AG08395 (cell line): ENCODE measurements at places on chromosomes 5 and 9.

DNA sequence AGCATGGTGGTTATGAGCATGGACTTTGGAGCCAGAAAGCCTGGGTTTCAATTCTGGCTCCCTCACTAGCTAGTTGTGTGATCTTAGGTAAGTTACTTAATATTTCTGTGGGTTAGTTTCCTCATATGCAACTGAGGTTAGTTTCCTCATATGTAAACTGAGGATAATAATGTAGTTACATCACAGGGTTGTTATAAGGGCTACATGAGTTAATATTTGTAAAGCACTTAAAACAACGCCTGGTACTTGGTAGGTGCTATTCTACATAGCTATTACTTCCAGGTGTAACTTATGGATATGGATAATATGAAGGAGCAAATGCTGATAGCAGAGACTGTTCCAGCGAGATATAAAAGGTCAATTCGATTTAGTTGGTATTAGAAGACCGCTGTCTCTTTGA is 69.4 kb upstream of the POU5F2 start:
- no peak for DNase-seq

DNA sequence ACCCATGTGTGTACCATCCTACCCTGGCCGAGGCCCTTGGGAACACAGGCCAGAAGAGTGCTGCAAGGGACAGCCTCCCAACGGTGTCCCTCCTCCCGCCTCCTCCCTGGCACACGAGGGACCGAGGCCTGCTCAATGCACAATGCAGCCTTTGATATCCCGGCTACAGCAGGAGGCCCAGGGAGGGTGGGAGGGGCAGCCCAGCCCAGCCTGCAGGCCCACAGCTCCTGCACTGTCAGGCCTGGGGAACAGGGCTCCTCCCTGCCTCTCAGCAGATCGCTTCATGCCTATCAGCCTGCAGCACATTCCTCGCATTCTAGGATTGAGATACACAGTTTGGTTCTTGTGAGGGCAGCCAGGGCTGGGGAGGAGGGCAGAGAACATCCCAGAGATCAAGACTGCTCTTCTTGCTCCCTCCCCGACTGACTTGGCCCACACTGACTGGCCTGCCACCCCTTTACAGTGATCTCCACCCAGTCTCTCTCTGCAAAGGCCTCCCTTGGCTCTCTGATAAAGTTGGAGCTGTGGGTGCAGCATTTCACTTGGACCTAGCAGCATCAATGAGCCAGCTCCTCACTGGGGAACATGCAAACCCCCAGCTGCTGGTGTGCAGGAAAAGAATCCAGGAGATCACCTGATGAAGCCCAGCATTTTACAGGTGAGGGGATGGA is at the start of gene SH3TC2:
SH3TC2 (minus strand) TSS at position 46 of the 671 bp plus-strand sequence; CDS start at position 6, 40 bp downstream.
- DNase-seq = peak; percentile 82

DNA sequence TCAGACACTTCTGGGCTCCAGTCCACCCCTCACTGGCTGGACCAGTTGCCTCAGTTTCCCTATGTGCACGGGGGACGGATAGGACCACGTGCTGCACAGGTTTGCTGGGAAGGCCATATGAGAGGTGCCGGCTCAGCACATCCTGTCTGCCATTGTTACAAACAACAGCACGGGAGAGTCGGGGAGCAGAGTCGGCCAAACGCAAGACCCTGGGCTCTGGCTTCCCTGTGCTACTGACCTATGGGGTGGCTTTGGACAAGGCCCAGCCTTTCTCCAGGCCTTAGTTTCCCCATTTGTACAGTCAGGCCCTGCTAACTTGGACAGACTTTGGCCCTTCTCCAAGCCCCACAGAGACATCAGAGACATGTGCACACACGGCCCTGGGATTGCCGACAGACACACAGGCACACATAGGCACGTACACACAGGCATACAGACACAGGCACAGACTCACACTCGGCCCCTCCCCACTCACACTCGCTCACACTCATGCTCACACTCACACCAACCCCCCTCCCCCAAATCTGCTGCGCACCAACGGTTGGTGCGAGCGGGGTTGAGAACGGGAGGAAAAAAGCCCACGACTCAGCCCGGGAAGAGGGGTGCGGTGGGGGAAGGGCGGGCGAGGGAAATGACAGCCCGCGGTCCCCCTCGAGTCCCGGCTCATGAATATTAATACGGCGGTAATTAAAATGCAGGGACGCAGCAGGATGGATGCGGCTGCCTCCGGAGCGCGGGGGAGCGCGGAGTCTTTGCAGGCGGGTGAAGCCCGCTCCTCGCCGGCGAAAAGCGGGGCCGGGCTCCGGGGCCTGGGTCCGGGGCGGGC is 133.0 kb downstream of the C9orf50 start:
- no peak for DNase-seq

- DNase-seq = no peak
Observed at GRCh38 chr9:133944746-133945135, 47.4 kb downstream of the VAV2 start.

- DNase-seq = no peak
Observed at GRCh38 chr9:11632691-11633090, 1019.9 kb upstream of the PTPRD start.

- DNase-seq = no peak
Observed at GRCh38 chr9:4168526-4168925, 131.3 kb downstream of the GLIS3 start.

DNA sequence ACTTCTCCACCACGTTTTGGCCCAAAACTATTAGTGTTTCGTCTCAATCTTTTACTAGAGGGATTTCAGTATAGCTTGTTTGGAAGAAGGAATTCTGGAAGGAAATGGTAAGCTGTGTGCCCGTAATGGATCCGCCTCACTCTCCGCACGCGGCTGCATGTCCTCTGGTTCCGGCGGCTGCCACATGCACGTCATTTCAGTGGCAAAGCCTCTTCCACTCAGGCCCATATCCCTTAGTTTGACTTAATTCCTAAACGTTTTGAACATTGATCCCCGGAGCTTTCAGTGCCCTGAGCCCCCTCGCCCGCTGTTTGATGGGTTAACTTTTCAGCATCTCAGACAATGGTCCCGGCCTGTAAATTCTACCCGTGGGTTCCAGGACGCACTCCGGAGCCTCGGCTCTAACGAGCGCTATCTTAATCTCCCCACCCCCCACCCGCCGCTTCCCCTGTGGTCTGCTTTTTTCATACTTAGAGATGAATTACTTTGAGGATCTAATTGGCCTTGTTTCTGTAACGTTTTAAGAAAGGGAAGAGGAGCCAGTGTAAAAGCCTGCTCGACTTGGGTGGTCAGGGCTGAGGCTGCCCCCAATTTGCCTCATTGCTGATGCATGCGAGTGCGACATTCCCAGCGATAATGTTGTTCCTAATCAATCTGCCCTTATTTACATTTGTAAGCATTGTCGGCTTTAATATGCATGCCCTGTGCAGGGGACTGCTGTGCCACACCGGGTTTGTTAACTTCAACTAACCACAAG is 4.6 kb downstream of the PTCH1 start:
- peak; percentile 20 for DNase-seq

DNA sequence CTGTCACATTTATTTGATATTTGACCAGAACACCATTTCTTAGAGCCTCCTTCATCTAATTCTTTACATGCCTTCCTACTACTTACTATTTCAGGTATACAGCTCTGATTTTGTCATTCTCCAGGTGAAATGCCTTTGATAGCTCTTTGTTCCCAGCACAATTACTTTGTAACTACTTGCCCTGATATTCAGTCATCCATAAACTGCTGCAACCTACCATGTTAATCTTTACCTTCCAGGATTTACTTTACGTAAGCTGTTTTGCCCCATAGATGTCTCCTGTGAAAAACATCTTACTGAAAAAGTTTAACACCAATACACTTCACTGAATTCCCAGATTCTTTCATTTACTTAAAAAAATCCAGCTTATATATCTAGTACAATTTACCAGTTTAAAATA is 443.8 kb upstream of the CYLC2 start:
- DNase-seq = no peak

DNA sequence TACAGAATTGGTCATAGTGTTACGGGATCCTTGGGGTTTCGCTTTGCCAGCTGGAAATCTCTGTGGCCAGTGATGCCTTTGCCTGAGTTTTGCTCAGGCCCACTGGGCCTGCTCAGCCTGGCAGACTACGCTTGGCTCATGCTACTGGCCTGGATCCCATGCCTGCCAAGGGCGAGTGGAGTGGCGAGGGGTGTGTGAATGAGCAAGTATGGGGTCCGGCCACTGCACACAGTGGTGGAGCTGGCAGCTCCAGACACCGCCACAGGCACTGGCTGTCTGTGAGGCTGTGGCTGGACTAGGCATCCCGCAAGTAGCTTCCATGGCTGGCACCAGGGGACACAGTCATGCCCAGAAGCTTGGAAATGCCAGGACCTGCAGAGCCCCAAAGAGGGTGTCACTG is 240.3 kb downstream of the ARRDC3 start:
- DNase-seq = no peak

DNA sequence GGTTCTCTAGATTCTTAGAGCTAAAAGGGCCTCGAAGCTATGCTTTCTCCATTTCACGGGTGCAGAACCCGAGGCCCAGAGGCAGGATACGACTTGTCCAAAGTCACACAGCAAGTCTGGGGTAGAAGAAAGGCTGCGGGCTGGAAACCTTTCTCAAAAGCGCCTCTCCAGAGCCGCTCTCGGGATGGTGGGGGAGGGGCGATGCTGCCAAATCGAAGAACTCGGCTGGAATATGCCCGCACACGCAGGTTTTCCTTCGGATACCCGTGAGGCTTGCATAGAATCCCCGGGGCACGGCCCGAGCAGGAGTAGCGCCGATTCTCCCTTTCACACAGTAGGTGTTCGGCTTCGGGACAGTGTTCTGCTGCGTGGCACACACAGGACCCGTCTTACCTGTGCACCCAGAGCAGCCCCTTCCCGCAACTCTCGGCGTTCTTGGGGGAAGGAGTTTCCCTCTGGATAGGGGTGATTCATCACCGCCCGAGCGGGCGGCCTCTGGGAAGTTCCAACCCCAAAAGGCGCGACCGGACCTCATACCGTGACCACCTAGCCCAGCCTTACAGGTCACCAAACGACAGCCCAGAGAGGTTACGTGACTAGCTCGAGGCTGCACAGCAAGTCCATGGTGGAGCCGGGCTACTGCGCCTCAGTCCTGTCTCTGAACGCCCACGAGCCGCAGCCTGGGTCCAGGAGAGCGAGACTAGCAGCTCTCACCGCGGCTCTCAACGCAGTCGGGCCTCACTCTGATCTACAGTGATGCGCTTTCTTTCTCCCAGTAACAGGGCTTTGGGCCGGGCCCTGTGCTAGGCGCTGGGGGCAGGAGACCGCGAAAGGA is 4.1 kb downstream of the PAX5 start:
- DNase-seq = no peak

DNA sequence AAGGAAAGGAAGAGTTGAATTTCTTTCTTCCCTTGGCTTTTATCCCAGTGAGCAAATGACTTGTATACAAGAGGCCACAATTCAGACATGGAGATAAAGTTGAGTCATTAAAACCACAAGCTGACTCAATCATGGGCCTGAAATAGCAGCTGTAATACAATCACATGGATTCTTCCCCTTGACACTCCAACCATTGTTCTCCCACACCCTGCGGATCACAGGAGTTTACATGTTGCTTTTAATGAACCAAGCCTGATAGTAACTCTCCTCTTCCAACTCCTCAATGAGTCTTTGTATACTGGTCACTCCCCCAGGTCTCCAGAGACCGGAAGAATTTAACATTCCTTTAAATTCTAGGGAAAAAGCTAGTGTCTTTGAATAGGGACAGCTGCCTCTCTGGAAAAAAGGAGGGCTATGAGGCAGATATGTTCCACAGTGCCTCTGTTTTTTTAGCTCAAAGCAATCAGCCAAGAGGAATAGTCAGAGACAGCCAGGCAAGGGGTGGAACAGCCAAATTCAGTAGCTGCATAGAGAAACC is 32.4 kb downstream of the PCDHGC5 start:
- DNase-seq = peak; percentile 90

GRCh38 chr5:146548781-146549449 is 32.9 kb upstream of the GPR151 start:
- no peak for DNase-seq

DNA sequence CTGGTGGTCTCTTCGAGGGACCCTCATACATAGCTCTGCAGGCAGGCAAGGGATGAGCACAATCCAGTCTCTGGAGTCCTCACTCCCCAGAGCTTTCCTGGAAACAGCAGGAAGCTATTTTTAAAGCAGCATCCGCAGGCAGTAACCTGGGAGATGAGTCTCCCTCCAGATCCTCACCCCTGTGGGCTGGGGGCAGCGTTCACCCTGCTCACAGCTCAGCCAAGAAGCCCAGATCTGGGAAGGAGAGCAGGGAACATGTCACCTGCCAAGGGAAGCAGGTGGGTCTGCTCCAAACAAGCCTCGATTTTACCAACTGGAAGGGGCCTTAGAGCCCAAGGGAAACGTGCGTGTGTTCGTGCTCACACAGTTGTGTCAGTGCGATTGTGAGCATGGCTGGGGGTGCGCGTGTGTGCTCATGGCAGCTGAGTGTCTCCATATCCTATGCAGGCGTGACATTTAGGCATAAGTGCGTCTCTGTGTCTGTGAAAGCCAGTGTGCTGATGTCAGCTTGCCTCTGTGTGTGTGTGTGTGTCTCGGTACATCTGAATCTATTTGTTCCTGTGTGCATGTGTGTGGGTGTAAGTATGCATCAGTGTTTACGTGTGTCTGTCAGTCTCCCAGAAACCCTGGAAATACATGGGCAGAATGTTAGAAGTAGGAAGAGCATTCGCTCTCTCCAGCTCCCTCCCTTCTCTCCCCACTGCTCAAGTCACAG is 40.6 kb upstream of the CPLX2 start:
- DNase-seq = no peak

- no peak for DNase-seq
Observed at GRCh38 chr9:110135846-110136245, 72.1 kb downstream of the C9orf152 start.

- no peak for DNase-seq
Observed at GRCh38 chr9:69619233-69619632, 52.9 kb downstream of the APBA1 start.

GRCh38 chr5:149229298-149229937 is 42.2 kb upstream of the AFAP1L1 start:
- no peak for DNase-seq

DNA sequence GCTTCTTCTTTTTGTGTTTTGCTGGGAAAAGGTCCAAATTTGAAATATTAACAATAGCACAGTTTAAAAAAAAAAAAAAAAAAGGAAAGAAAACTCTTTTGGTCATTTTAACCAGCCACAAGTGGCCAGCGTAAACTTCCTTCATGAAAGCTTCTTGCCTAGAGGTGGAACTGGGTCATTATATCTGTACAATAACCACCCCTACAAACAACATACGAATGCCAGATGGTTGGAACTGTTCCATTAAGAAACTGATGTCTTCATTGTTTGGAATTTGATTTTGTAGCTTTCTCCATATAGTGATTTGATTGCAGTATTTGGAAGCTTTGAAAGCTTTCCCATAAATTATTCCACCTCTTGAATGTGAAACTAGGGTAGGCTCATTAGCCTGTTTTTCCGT is 18.3 kb upstream of the LPAR1 start:
- DNase-seq = no peak
